ENCODE measurements at places on chromosomes 2 and 18.

DNA sequence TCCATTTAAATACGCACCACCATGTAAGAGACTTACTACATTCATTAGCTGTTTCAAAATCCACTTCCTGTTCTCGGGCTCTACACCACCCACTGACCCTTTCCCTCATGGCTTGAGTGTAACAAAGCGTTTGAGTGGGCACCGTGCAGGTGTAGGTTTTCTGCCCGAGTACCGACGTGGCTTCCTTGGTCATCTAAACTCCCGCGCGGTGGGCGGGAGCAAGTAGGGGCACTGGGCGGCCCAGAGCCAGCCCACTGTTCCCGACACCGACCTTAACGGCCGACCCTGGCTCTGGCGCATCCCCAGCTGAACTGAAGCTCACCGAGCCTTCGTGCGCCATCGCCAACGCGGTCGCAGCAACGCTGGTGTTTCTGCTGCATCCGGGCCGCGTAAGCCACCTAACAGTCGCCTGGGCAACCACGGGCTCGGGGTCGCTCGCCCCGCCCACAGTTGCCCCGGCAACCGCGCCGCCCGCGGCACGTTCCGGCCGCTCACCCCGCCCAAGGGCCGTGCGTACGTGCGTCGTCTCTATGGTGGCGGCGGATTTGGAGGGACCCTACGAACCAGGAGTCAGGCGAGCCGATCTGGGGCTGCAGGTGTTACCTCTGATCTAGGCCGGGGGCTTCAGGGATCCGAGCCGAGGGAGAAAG is at the start of the genes C2orf81 and WDR54:
C2orf81 (minus strand) TSS at position 399 of the 650 bp plus-strand sequence; CDS start at position 340, 59 bp downstream.
WDR54 (plus strand) TSS at position 510 of the 650 bp plus-strand sequence. CDS start 424 bp downstream, outside the sequence.
- peak; percentile 89 for DNase-seq

- DNase-seq, result no peak
Measured at GRCh38 chr2:107542314-107542740, 284.4 kb upstream of the RGPD4 start.

DNA sequence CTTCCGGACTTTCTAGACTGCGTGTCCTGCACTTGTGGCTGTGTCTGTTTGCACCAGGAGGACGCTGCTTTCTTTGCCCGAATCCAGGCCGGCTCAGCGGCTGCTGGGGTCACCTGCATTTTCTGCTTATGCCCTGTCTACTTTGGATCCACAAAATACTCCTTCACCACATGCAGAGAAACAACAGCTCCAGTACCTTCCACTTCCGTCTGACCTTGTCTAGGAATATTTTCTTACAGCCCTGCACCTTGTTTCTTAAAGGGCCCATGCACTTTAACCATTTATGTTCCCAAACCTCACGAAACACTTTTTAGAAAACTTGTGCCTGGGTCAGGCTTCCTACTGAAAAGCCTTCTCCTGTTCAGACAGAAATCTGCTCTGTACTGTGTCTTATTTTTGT is 129.4 kb upstream of the NCK2 start:
- no peak for DNase-seq

GRCh38 chr2:74094291-74094690 is 53.4 kb downstream of the BOLA3 start:
- DNase-seq, result no peak

DNA sequence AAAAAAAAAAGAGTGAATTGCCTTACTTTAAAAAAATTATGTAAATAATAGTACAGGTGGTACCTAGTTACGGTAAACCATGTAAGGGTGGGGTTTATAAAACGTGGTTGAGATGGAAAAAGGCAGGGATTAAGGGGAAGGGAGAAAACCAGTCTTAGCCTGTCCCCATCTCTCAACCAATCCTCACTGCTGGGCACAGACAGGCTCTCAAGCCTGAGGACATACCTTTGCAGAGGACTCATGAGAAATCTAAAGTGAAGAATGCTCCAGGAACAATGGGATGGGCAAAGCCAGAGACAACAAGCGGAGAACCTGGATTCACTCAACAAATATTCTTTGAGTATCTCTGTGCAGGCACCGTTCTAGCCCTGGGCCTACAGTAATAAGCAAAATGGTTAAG is 3.4 kb upstream of the IGFBP2 start:
- DNase-seq, result no peak

DNA sequence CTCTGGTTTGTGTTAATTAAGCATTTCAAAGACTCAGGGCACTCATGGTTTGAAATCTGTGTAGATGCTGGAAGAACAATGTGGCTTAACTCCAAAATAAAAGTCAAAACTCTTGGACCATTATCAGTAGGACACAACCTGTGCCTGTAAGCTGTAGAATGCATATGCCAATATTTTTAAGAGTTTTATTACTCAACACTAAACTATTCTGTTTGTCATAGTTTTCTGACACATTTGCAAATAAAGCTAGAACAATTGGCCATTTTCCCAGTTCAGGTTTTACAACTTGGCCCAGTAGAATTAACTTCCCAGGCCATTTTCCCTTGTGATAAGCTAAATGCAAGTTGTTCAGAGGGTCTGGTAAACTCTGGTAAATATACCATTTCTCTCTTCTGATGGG is 713.1 kb downstream of the CBLN2 start:
- no peak for DNase-seq

- DNase-seq, result no peak
Measured at GRCh38 chr2:5549771-5550170, 142.4 kb upstream of the SOX11 start.

DNA sequence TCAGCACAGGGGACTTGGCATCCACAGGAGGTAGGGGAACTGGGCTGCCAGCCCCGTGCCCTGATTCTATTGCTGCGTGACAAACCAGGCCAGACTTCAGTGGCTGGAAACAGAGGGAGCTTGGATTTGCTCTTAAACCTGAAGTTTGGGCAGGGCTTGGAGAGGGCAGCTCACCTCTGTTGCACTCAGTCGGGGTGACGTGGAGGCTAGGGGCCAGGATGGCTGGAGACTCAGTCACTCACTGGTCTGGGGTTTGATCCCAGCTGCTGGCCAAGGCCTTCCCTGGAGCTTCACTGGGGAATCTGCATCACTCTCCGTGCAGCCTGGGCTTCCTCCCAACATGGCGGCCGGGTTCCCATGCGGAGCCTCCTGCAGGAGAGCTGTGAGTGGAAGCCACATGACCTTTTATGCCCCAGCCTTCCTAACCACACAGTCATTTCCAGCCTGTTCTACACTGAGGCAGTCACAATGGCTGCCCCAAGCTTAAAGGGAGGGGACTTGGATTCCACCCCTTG is 175.2 kb upstream of the HDAC4 start:
- DNase-seq, result no peak

- DNase-seq, result no peak
Measured at GRCh38 chr18:59697236-59697932, at the start of gene CCBE1. CCBE1 (minus strand) TSS chr18:59697423.

DNA sequence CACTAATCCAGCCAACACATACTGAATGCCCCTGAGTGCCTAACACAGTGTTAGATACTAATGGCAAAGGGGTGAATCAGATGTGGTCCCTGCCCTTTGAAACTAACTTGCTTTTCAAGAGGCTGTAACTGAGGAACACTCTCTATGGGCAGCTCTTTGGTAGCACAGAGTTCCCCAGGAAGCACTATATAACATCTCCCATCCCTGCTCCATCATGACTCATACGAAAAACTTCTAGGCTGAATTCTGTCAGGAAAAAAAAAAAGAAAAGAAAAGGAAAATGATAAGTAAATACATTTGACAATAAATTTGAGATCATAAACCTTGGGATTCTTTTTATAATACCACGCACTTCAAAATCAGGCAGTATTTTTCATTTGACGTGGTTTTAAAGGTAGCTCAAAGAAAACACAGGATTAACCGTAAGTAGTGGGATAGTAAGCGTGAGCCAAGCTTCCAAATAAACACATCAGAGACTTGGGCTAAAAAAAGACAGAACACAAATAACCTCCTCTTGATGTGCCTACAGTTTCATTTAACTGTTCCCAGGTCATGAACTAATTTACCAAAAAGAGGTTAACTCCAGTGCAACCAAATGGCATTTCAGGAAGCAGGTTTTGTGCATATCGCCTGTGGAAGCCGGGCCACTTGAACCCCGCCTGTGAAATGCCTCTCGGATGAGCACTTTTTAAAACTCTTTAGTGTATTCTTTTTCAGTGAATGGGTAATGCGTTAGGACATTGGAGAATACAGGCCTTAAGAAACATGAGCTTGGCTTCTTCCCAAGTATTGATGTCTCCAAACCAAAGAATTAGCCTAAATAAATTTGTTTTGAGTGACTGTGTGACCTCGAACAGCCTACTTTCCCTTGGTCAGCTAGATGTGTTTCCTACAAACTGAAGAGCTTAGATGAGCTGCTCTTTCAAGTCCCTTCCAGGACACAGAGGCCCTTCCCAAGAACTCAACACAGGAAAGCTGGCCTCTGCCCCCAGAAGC is 42.0 kb downstream of the RDH14 start:
- DNase-seq, result no peak

- DNase-seq, result no peak
Measured at GRCh38 chr2:118975133-118975532, 33.1 kb downstream of the MARCO start.

GRCh38 chr2:227147023-227147422 is 17.0 kb downstream of the COL4A4 start:
- DNase-seq, result no peak

- no peak for DNase-seq
Measured at GRCh38 chr2:104250635-104251034, 603.3 kb upstream of the POU3F3 start.

GRCh38 chr18:54257015-54257414 is 12.3 kb upstream of the POLI start:
- DNase-seq, result no peak

DNA sequence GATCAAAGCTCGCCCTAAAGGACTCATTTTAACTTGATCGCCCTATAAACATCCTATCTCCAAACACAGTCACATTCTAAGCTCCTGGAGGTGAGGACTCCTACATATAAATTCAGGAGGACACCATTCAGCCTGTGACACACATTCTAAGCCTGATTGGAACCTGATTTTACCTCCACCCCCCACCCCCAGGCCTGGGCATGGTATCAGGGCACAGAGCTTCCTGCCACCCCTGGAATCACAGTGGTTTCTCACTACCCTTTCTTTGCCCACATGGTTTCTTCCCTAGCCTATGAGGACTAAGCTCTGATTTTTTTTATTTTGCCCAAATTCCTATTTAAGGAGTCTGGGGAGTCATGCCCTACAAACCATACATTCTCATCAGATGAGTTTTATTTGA is 428.1 kb upstream of the ID2 start:
- no peak for DNase-seq

All from stimulated activated CD8-positive, alpha-beta memory T cell treated with anti-CD3 and anti-CD28 coated beads, Interleukin-2, amount 100 ng/mL, for 1 hour (primary cell).